Fibroblast of lung (primary cell): ENCODE measurements at places on chromosomes 4 and X. TPM values are rescaled to one million over a fixed set of nuclear protein-coding genes. Genes with fewer than 3 reads are reported as not detected.

Gene SLC10A6
- not detected in 2 replicates for polyA plus RNA-seq

Gene ZNF630
- 0.32 and 0.59 TPM in 2 replicates for polyA plus RNA-seq

Gene DCAF16
- 19.6 and 25.4 TPM in 2 replicates for polyA plus RNA-seq

Gene DDIT4L
- polyA plus RNA-seq, result 10.8 and 14.2 TPM in 2 replicates

Gene COX7B2
- not detected in 2 replicates for polyA plus RNA-seq

Gene ZXDB
- polyA plus RNA-seq, result 5.8 and 7.0 TPM in 2 replicates

Gene BBS12
- polyA plus RNA-seq, result 1.5 and 3.6 TPM in 2 replicates

Gene TLR8
- not detected in 2 replicates for polyA plus RNA-seq
